ENCODE measurements at places on chromosomes 6 and 20. TPM values are rescaled to one million over a fixed set of nuclear protein-coding genes. Genes with fewer than 3 reads are reported as not detected.

DNA sequence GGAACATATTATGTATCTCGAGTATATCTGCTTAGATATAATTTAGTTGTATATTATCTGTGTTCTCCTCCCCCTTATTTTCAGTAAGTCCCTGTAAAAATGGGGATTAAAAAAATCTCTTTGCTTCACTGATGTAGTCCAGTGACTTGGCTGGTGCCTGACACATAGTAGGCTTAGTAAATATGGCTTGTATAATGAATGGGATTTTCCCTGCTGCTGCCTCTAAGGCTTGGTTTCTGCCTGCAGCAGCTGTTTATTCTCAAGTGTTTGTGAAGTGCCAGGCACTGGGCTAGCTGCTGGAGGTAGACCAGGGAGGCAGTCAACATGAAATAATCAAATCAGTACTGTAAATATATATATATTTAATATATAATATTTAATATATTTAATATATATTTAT is 1.6 kb upstream of the ZFP64 start:
- DNase-seq = no peak

DNA sequence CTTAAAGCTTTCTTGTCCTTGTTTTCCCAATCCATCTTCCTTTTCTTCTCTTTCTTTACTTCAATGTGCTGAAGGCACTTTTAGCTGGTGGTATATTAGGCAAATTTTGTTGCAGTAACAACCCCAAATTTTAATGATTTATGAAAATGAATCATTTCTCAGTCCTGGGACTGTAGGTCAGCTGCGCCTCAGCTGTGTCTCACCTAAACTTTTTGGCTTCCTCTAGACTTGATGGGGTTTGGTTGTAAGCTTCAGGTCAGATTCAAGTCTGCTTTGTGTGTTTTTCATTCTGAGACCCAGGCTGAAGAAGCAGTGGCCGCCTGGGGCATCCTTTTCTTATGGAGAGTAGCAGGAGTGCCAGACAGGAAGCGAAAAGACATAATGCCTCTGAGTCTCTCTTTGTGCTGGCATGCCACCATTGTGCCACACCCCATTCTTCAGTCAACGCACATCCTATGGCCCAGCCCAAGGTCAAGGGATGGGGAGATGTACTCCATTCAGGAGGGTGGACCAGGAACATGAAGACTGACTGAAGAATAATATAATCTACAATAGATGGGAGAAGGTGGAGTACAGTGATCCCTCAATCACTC is 28.9 kb upstream of the CD83 start:
- no peak for DNase-seq

DNA sequence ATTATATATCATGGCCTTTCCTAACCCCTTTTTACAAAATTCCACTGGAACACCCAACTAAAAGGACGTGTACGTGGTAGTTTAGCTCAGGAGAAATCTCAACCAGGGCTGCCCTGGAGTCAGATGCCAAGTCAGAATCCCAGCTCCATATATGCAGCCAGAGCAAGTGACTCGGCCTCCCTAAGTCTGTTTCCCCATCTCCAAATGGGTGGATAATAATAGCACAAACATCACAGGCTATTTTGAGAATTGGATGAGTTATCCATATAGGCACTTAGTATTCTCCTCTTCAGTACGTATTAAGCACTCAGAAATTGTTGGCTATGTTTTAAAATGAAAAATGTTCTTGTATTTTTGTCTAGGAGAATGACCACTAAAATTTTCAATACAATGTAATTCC is 481.5 kb downstream of the CD109 start:
- no peak for DNase-seq

- no peak for DNase-seq
Observed at GRCh38 chr6:104014163-104014959, 845.4 kb downstream of the HACE1 start.

The UST gene
- polyA plus RNA-seq = 11.5 TPM

The LSM2 gene
- 71.7 TPM for polyA plus RNA-seq

The EYS gene
- 0.96 TPM for polyA plus RNA-seq

DNA sequence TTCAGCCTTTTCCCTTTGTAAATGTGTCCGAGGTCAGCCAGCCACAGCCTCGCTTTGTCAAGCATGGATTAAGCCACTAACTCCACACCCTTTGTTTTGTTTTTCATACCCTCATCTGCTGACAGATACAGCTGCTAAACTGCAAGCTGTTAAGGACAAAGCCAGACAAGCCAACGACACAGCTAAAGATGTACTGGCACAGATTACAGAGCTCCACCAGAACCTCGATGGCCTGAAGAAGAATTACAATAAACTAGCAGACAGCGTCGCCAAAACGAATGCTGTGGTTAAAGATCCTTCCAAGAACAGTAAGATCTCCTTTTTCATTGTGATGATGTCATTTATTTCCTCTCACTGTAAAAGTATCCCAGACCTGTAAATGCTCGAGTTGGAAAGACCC is 269.3 kb downstream of the ARHGAP18 start:
- DNase-seq = no peak

The FAM83D gene
- 20.0 TPM for polyA plus RNA-seq

DNA sequence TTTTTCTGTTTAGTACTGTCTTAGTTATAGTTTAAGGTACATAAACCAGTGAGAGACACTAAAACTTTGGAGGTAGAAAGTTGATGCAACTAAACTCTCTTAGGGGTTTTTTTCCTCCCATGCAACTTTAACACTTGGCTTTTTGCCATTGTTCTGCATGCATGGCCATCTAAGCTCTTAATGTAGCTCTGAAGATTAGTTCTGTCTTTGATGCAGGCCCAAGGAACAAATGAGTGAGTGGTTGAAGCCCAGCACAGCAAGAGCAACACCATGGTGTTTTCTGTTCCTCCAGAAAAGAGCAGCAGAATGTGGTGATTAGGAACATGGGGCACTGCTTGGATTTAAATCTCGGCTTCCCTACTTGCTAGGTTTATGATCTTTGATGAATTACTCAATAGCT is 89.3 kb downstream of the L3MBTL3 start:
- DNase-seq = no peak

DNA sequence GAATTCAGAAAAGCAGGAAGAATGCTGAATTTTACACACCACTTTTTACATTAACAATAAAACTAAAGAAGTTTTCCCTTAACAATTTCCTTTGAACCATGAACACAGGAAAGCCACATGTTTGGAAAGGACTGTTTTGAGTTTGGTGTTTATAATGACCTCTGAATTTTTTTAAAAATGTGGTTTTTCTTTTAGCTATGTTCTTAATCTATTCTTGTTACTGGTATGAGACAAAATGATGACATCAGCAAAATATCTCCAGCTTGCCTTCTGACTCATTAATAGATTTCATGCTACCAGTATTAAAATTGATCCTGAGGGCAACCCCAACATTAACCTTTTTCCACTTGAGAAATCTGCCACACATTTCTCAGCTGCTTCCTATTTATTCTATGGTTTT is 217.5 kb upstream of the THEMIS start:
- DNase-seq = no peak

The OR12D3 gene
- not detected for polyA plus RNA-seq

DNA sequence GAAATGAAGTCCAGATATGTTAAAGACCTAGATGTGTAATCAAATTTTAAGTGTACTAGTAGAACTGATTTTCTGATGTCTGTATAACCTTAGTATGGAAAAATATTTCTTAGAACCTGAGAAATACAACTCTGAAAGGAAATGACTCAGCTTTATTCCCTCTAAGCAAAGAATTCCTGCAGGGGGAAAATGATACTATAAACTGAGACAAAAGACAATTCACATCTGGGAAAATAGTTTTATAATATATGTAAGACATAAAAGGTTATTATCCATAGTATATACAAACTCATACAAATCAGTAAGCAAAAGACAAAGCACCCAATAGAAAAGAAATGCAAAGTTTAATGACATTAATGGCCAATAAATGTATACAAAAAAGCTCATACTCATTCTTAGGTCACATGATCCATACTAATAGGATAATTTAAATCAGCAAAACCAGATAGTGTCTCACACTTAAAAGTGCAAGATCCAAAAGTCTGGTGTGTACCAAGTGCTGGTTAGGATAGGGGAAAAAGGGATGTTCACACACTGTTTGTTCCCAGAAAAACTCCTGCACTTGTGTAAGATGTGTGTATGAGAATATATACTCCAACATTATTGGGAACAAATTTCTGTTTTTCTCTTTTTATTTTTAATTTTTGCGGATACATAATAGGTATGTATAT is 22.6 kb downstream of the RNF217 start:
- no peak for DNase-seq

GRCh38 chr20:10179574-10180298 is 38.9 kb upstream of the SNAP25 start:
- no peak for DNase-seq

DNA sequence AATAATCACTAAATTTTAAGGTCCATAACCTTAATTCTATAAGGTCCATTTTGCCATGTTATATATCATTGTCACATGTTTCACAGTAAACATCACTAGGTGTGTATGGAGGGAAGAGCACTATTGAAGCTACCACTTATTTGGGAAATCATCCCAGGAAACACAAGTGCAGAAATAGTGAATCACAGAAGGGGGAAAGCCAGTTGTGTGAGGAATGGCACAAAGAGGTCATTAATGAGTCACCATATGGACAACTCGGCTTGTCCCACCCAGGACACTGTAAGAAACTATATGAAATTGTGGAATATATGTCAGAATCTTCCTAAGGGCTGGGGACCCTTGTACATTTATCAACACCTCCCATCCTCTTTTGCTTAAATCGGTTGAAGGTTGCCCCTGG is 13.7 kb downstream of the BTN3A1 start:
- DNase-seq = no peak

The GINS1 gene
- polyA plus RNA-seq = 30.6 TPM

GRCh38 chr6:123091091-123091895 is 95.3 kb downstream of the CLVS2 start:
- no peak for DNase-seq

DNA sequence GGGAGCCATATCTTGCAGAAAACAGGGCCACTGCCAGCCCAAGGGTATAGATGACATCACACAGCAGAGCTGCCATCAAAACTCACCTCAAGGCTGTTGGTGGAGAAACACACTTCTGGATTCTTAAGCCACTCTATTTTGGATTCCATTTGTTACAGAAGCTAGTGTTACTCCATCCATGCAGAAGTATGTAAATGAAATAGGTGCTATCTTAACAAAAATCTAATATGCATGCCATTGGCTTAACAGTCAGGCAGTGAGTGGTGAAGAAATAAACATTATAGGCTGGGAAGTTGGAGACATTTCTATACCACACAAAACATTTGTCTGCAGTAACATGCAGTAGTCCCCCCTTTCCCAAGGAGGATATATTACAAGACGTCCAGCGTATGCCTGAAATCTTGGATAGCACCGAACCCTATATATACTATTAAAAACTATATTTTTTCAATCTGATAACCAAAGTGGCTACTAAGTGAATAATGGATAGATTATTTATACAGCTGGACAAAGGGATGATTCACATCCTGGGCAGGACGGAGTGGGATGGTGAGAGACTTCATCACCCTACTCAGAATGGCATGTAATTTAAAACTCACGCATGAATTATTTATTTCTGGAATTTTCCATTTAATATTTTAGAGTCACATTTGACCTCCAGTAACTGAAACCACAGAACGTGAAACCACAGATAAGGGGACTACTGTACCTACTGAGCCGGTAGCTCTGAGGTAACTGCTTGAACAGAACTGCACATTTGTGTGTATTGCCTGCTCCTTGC is 160.0 kb upstream of the PLN start:
- no peak for DNase-seq

The OR2H1 gene
- polyA plus RNA-seq = not detected

DNA sequence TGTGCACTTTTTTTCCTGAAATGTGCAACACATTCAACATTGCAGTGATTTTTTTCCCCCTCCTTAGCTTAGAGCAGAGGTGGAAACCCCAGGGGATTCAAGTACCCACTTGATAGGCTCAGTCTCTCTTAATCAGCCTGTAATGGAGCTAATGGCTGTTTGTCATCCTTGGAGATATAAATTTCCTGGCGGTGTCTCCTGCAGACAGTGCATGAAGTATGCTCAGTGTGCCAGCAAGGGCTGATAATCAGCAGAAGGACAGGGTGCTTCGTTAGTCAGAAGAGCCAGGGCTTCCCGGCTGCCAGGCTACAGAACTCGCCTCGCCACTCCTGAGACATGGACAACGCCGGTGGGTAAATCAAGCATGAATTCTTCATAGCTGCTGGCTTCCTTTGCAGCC is 69.8 kb upstream of the PHACTR2 start:
- DNase-seq = no peak

DNA sequence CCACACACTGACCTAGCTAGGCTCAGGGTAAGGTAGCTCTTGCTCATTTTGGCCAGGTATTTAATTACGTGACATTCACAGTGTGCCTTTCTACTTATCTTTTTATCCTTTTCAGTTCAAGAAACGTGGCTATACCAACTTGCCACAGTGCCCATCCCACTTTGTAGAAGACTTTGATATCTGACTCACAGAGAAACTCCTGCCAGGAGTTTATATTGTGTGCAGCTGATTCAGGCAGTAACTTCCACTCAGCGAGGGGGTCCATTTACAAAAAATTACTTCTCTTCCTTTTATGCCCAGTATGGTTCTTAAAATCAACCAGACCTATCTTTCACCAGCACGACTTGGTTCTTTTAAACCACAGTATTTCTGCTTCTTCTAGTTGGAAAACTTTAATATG is 75.6 kb downstream of the PRL start:
- no peak for DNase-seq

All from left kidney (tissue), 8 donors.